ENCODE measurements at places on chromosomes 12 and 14. TPM values are rescaled to one million over a fixed set of nuclear protein-coding genes. Genes with fewer than 3 reads are reported as not detected.

Gene RPS29
- total RNA-seq = 3,927 TPM

Gene KRT82
- total RNA-seq = not detected

Gene CLEC7A
- 0.44 TPM for total RNA-seq

Gene HIF1A
- 85.2 TPM for total RNA-seq

Gene CLEC1A
- not detected for total RNA-seq

Gene ACSS3
- 0.41 TPM for total RNA-seq

Gene FRMD6
- 1.6 TPM for total RNA-seq

Gene FGF6
- total RNA-seq = not detected

Gene HPD
- not detected for total RNA-seq

Gene RAD51B
- 25.4 TPM for total RNA-seq

Gene KRT8
- 10.5 TPM for total RNA-seq

Gene CISTR
- not detected for total RNA-seq

Gene BIN2
- 235 TPM for total RNA-seq

Gene KRT1
- total RNA-seq = 0.19 TPM

Gene CCDC85C
- total RNA-seq = 8.7 TPM

Gene ABCD4
- 103 TPM for total RNA-seq

Gene TRHDE
- not detected for total RNA-seq

Gene GTF2H3
- total RNA-seq = 25.5 TPM

Gene RNASE3
- total RNA-seq = not detected

Gene REC8
- total RNA-seq = 82.5 TPM

Gene TMEM233
- total RNA-seq = not detected

Gene MAP3K9
- total RNA-seq = 6.2 TPM

Gene GZMB
- 18.3 TPM for total RNA-seq

Measured in T-cell (primary cell).